ENCODE measurements at places on chromosomes 2 and 18. TPM values are rescaled to one million over a fixed set of nuclear protein-coding genes. Genes with fewer than 3 reads are reported as not detected.
A peak's percentile ranks its signal among the peaks of the same experiment; 100 is the strongest.

ALPI gene
- polyA plus RNA-seq: not detected

IL1F10 gene
- polyA plus RNA-seq: not detected

PLGLB1 gene
- polyA plus RNA-seq: 24.2 TPM

LRRC30 gene
- polyA plus RNA-seq: not detected

GMPPA gene
- polyA plus RNA-seq: 26.8 TPM

LYPD6B gene
- 26.6 TPM for polyA plus RNA-seq

UGT1A5 gene
- polyA plus RNA-seq: not detected

LINC00305 gene
- not detected for polyA plus RNA-seq

WNT10A gene
- polyA plus RNA-seq: 0.32 TPM

KIF5C gene
- 21.8 TPM for polyA plus RNA-seq

TTN gene
- 2.0 TPM for polyA plus RNA-seq

HNRNPA3 gene
- 654 TPM for polyA plus RNA-seq

CTAGE1 gene
- 0.11 TPM for polyA plus RNA-seq

- DNase-seq: no peak
Observed at GRCh38 chr18:79509536-79509930, 113.8 kb downstream of the NFATC1 start.

GRCh38 chr2:43443282-43443681 lies 152.6 kb downstream of the THADA start:
- DNase-seq: no peak

- no peak for DNase-seq
Observed at GRCh38 chr2:48332286-48332685, 197.7 kb upstream of the STON1 start.

DNA sequence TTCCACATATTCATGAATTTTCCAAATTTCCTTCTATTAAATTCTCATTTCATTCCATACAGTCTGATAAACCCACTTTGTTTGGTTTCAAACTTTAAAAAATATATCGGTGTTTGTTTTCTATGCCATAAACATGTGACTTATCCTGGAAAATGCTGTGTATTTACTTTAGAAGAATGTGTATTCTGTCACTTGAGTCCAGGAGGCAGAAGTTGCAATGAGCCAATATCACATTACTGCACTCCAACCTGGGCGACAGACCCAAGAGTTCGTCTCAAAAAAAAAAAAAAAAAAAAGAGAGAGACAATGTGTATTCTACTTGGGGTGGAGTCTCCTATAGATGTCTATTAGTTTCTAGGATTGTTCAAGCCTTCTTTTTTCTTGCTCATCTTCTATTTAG lies 31.8 kb downstream of the MBD5 start:
- no peak for DNase-seq

- no peak for DNase-seq
Observed at GRCh38 chr18:25016666-25017065, 335.3 kb downstream of the ZNF521 start.

GRCh38 chr2:99569386-99569785 lies 79.6 kb upstream of the REV1 start:
- no peak for DNase-seq

DNA sequence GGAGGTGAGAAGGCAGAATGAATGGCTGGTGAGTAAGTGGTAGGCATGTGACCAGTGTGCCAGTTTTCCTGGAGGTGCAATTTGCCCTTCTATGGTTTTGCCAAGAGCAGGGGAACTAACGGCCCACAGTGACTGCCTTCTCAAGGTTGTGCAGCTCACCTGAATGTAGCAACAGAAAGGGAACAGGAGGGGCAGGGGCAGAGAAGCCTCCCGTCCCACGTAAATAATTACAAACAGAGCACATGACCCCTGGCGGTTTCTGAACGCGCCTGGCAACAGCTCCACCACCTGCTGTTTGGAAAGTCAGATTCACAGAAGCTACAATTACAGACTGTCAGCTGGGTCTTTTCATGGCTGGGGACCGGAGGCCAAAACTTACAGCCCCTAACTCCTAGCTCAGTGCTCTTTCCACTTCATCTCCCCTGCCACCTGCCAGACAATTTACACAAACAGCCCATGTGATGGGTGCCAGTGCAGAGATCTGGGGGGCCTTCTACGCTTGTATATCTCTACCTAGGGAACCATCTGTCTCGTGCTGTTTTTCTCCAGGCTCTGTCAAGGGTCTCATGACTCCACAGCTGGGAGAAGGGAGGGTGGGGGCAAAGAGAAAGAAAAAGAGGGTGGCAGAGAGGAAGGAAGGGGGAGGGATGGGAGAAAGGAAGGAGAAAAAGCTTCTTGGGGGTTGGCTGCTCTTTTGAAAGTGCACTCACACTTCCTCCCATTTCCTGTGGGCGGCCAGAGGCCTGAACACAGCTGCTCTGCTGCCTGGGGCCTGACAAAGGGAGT lies 69.6 kb downstream of the POLR1A start:
- DNase-seq: peak; percentile 56

DNA sequence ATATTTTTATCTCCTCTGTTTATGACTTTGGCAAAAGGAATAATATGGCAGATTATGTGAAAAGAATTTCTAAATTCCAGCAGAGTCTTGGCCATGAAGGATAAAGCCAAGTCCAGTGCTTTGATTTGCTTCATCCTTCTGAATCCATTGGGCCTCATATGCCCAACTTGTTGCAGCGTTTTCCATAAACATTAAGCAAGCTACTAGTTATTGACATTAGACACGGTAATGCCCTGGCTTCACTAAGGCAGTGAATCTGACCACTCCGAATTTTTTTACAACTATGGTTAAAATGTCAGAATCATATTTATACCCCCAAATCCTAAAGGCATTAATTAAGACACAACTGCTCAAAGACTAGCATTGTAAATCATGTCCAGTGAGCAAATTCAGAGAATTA lies 79.8 kb downstream of the MAPRE2 start:
- DNase-seq: no peak

GRCh38 chr2:181857483-181857882 lies 34.0 kb upstream of the ITPRID2 start:
- no peak for DNase-seq

GRCh38 chr2:42653039-42653438 lies 84.6 kb downstream of the MTA3 start:
- DNase-seq: no peak

DNA sequence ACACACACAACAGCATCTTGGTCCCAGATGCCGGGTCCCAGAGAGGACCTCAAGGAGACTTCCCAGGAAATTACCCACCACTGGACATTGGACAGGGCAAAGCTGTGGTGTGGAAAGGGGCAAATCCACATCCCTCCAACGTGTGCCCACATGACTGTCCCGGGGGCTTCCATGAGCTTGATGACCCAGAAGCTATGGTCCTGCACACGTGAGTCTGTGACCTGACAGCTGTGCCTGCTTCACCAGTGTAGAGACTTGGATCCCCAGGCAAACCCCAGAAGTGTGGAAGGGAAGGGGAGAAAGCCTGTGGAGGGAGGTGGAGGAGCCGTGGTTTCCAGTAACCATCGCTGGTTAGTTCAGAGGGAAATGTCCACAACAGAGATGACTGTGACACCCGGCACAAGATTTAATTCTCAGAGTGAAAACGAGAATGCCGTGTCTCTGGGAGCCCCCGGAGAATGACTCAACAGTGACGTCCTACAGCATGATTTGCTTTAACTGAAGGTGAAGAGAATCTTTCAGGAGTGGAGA lies 19.1 kb upstream of the GPR55 start:
- no peak for DNase-seq

DNA sequence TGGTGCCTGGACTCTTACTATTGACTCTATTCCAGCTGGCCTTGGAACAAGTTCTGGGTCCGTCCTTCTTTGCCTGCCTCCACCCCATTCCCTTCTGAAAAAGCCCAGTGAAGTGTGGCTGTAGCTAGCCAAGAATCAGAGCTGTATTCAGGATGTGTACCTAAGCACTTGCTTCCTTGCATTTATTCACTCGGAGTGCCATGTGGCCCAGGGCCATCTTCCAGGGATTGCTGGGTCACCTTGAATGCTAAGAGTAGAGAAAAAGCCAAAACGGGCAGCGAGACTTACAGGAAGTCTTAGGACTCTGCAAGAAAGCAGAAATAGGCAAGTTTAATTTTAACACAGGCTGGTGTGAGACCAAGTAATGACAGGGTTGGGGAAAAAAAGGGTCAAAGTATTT lies 4.1 kb downstream of the ITGA6 start:
- DNase-seq: no peak

DNA sequence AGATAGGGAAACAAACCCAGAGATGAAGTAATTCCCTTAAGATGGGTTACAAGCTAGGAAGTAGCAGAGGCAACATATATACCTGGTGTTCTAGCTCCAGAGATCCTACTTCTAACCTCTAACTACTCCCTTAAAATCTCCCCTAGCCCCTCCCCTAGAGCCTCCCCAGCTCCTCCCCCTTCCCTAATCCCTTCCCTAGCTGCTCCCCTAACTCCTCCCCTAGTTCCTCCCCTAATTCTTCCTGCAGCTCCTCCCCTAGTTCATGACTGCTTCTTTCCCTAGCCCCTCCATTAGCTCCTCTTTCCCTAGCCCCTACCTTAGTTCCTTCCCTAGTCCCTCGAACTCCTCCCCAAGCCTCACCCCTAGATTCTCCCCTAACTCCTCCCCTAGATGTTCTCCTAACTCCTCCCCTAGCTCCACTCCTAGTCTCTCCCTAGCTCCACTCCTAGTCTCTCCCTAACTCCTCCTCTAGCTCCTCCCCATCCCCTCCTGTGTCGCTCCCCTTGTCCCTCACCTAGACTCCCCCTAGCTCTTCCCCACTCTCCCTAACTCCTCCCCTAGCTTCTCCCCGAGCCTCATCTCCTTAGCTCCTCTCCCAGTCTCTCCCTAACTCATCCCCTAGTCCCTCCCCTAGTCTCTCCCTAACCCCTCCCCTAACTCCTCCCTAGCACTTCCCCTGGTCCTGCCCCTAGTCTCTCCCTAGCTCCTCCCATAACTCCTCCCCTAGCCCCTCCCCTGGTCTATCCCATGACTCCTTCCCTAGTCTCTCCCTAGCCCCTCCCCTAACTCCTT lies 108.9 kb downstream of the CD226 start:
- DNase-seq: no peak

DNA sequence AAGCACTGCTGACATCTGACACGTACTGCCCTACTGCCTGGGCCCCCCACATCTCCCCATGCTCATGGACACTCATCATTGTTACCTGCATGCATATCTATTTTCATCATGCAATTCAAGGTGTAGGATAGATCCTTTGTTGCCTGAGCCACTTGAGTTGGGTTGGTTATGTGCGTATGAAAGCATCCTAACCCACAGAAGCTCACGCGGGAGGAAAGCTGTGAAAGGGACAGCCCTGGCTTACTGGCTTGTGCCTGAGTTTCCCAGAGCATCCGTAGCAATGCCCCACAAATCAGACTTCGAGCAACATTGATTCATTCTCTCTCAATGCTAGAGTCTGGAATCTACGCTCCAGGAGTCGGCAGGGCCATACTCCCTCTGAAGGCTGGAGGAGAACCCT lies 285.5 kb downstream of the PHLPP1 start:
- DNase-seq: no peak

DNA sequence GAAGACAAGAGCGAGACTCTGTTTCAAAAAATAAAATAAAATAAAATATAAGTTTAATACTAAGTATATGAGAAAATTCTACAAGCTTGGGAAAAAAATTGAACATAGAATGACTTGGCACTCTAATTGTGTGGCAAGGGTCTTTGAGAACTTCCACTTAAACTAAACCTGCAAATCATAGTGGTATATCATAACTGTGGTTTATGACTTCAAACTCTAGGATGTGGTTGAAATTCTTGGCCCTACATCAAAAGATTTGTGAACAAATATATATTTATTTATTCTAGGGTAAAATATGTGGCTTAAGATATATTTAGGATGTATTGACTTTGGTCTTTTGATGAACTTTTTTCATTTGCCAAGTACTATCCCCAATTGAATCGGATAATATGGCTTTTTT lies 3.1 kb upstream of the FAM171B start:
- no peak for DNase-seq

DNA sequence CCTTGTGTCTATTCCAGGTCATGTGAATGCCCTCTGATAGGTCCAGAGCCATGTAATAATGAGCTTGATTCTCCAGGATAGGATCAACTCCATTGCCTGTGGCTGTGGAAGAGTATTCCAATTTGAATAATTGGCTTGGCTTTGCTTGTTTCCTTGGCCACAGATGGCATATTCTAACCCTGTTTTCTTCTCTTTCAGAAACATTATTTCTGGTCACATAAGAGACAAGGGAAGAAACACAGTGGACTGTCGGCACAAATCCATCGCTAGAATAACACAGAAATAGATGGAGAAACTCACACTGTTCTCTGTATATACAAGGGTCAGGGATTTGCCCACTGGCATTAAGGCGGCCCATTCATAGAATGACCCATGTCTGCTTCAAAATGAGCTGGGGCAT lies 278.4 kb upstream of the CCDC68 start:
- DNase-seq: no peak

- no peak for DNase-seq
Observed at GRCh38 chr2:231168460-231169139, 29.8 kb upstream of the ARMC9 start.

- DNase-seq: no peak
Observed at GRCh38 chr2:122927197-122927596, 1097.9 kb upstream of the CNTNAP5 start.

GRCh38 chr2:112699984-112700667 lies 20.7 kb upstream of the NT5DC4 start:
- DNase-seq: no peak

- no peak for DNase-seq
Observed at GRCh38 chr18:73101977-73102376, 234.2 kb upstream of the NETO1 start.

DNA sequence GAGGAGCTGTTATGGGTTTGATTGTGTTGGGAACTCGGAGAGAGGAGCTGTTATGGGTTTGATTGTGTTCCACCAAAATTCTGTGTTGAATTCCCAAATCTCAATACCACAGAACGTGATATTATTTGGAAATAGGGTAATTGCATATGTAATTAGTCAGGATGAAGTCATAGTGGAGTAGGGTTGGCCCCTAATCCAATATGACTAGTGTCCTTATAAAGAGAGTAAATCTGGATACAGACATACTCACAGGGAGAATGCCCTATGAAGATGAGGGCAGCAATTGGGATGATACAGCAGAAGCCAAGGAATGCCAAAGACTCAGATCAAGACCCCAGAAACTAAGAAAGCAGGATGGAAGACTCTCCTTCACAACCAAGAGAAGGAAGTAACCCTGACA lies 1023.2 kb upstream of the ZEB2 start:
- DNase-seq: no peak

GRCh38 chr2:6934758-6935651 lies 17.8 kb downstream of the RNF144A start:
- DNase-seq: no peak

GRCh38 chr2:174085781-174086180 lies 120.6 kb upstream of the SP3 start:
- DNase-seq: no peak

GRCh38 chr2:164920430-164920829 lies 34.9 kb downstream of the SLC38A11 start:
- no peak for DNase-seq

GRCh38 chr2:75790121-75790813 lies 79.6 kb upstream of the GCFC2 start:
- DNase-seq: peak; percentile 28
